Activated CD8-positive, alpha-beta T cell treated with anti-CD3 and anti-CD28 coated beads, Interleukin-2, amount 10 ng/mL, durations not matched to agents 7 days and 5 days (primary cell): ENCODE measurements at places on chromosomes 3 and 15.

DNA sequence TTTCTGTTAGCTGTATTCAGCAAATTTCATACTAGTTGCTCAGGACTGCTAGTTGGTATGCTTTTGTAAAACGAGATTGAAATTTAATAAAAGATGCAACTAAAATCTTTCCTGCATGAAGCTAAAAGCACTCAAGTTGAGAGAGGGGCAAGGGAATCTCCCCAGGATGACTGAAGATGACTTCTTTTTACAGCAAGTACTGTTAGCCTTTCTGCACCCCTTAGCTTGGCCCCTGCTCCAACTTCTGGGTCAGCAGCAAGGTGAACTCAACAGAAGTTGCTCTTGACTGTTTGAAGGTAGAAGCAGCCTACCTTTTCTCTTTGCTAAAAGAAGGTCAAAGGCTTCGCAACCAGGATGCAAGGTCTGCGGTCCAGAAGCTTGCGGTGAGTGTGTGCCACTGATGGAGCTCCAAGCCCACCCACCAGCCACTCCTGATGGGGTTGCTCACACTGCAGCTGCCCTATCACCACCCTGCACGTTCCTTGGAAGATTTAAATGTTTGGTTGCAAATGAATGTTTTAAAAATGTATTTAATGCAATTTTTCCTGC, 32.5 kb downstream of the NME9 start:
- no peak overlapping the region for H3K4me3 ChIP-seq
- no peak overlapping the region for H3K27ac ChIP-seq
- H3K4me1 ChIP-seq, result peaks cover 12% of the 10 kb centered on the region
- H3K36me3 ChIP-seq, result peaks cover 48% of the 10 kb centered on the region
- no peaks in the 10 kb centered on the region for H3K27me3 ChIP-seq

DNA sequence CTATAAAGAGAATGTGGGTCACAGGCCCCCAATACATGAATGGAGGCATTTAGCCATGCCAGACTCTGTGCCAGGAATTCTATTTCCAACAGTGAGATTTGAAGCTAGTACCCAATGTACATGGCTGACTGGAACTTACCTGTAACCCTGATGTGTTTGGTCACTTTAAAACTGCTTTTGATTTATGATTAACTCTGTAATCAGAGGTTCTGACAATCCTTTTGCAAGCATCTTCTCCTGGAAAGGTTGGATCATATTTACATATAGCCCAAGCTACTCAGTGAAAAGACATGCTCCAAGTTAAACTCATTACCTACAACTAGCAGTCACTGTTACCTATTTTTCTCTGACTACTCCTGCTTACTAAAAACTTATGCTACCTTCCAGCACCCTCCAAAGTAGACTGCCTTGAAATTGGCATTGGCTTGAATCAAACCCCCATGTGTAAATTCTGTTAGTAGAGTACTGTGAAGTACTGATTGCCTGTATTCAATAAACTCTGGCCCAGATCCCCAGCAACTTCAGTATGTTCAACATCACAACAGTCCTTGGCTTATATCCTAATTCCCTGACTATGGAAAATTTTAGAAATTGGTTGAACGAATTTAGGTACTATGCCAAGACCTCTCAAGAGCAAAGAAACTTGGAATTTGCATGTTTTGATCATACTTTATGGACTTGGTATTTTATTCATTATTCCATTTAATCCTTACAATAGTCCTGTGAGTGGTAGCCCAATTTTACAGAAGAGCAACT, 665.6 kb upstream of the NECTIN3 start:
- DNase-seq, result no peak
- H3K27me3 ChIP-seq, result no peaks in the 10 kb centered on the region
- H3K36me3 ChIP-seq, result no peaks in the 10 kb centered on the region
- H3K4me1 ChIP-seq, result no peaks in the 10 kb centered on the region
- no peak overlapping the region for H3K27ac ChIP-seq

DNA sequence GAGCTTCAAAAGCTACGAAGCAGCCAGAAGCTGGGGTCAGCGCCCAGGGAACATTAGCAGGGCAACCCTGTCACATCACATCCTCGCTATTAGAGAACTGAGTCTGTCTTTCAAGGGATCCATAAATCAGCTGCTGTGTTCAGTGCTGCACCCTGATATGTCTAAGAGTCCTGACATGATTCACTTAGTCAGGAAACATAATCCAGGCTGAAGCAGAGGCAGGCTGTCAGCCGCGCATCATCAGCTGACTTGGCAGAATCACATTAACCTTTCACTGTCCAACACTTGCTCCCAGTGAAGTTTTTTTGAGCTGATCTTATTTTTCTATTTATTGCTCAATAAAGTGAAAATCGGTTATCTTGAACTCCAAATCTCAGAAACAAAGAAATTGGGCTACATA, 23.5 kb downstream of the MYH15 start:
- H3K36me3 ChIP-seq, result no peaks in the 10 kb centered on the region
- no peak overlapping the region for H3K27ac ChIP-seq
- no peak for DNase-seq
- H3K4me3 ChIP-seq, result no peak overlapping the region
- H3K27me3 ChIP-seq, result peaks cover 9% of the 10 kb centered on the region

- H3K27ac ChIP-seq, result no peak overlapping the region
- H3K36me3 ChIP-seq, result no peaks in the 10 kb centered on the region
- no peaks in the 10 kb centered on the region for H3K27me3 ChIP-seq
Observed at GRCh38 chr3:165803471-165803870, 33.8 kb downstream of the BCHE start.

DNA sequence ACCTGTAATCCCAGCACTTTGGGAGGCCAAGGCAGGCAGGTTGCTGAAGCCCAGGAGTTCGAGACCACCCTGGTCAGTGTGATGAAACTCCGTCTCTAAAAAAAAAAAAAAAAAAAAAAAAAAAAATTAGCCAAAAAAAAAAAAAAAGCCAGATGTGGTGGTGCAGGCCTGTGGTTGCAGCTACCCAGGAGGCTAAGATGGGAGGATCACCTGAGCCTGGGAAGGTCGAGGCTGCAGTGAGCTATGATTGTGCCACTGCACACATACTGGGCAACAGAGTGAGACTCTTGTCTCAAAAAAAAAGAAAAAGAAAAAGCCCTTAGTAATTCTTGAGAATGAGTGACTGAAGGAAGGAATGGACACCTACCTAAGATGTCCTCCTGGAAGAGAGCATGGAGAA, 105.1 kb downstream of the VGLL4 start:
- H3K4me1 ChIP-seq, result no peaks in the 10 kb centered on the region
- H3K4me3 ChIP-seq, result no peak overlapping the region
- DNase-seq, result no peak
- no peaks in the 10 kb centered on the region for H3K27me3 ChIP-seq
- H3K27ac ChIP-seq, result no peak overlapping the region

GRCh38 chr15:62777671-62778070, 264.9 kb upstream of the TPM1 start:
- H3K27ac ChIP-seq, result no peak overlapping the region
- H3K36me3 ChIP-seq, result no peaks in the 10 kb centered on the region
- H3K4me1 ChIP-seq, result no peaks in the 10 kb centered on the region
- H3K27me3 ChIP-seq, result peaks cover 5% of the 10 kb centered on the region

GRCh38 chr15:77639431-77639830, 6.7 kb upstream of the LINGO1 start:
- peaks cover 7% of the 10 kb centered on the region for H3K27me3 ChIP-seq
- H3K36me3 ChIP-seq, result no peaks in the 10 kb centered on the region
- H3K4me1 ChIP-seq, result no peaks in the 10 kb centered on the region
- H3K27ac ChIP-seq, result no peak overlapping the region

DNA sequence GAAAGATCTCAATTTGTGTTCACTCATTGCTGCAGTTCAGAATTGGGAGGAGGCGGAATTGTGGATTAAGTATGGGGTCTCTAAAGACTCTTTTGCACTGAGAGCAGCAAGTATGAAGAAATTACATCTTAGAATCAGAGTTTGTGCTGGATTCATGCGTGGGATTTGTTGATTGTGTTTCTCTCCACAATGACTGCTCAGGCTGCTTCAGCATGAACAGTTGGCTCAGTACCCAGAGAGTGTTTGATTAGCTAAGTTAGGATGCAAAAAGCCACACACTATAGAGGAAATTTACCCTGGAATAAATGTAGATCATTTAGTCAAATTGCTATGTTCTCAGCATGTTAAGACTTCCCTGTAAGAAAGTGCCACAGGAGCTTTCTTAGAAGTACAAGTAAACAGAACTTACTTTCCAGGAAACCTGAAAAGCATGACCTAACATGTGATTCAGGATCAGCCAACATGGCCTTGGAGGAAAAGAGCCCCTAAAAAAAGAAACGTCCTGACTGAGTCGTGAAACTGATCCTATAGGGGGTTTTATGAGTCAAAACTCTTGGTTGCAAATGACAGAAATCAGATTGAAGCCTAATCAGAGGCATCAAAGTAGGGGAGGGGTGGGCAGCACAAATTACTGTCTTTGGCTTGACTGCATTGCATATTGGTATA, 32.6 kb downstream of the HHLA2 start:
- peak overlapping the region; percentile 70 for H3K27ac ChIP-seq
- peaks cover 52% of the 10 kb centered on the region for H3K4me1 ChIP-seq
- DNase-seq, result peak; percentile 33
- peaks cover 58% of the 10 kb centered on the region for H3K36me3 ChIP-seq
- no peaks in the 10 kb centered on the region for H3K27me3 ChIP-seq

GRCh38 chr3:16668776-16669545, 63.7 kb upstream of the DAZL start:
- peaks cover 1% of the 10 kb centered on the region for H3K27me3 ChIP-seq
- H3K36me3 ChIP-seq, result no peaks in the 10 kb centered on the region
- H3K27ac ChIP-seq, result no peak overlapping the region
- DNase-seq, result no peak

DNA sequence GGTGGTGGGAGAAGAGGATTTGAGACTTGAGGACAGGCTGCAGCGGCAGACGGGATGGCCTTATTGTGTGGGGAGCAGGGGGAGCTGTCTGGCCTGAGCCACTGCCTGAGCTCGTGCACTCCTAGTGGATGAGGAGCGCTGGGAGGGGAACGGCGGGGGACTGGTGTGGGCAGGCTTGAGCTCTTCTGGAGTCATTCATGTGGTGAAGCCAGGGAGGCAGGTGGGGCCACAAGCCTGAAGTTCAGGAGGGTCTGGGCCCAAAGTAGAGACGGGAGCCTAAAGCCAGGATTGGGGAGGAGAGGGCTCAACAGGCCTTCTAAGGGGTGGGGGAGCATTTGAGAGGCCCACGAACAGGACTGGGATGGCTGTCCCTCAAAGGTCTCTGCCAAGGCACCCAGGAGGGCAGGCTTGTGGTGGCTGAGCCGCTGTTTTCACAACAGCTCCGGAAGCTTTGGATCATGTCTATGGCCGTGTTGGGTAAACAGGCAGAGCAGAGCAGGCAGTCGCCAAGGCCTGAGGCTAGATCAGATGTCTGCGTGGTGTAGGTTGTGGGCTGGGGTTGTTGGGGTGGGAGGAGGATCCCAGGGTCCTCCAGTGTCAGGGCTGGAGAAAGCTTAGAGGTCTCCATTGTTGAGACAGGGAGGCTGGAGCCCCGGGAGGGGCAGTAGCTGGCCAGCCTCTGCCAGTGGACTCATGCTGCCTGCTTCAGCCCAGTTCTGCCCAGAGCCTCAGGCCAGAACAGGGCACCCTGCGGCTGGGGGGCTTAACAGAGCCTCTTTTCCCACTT, 8.2 kb downstream of the PRKCD start:
- H3K4me3 ChIP-seq, result no peak overlapping the region
- H3K27ac ChIP-seq, result peak overlapping the region; percentile 45
- no peaks in the 10 kb centered on the region for H3K27me3 ChIP-seq
- H3K4me1 ChIP-seq, result peaks cover 52% of the 10 kb centered on the region
- peak; percentile 44 for DNase-seq

GRCh38 chr3:56102032-56102431, 366.2 kb downstream of the ERC2 start:
- no peaks in the 10 kb centered on the region for H3K27me3 ChIP-seq
- H3K36me3 ChIP-seq, result no peaks in the 10 kb centered on the region
- H3K4me1 ChIP-seq, result no peaks in the 10 kb centered on the region
- no peak overlapping the region for H3K27ac ChIP-seq
- no peak overlapping the region for H3K4me3 ChIP-seq

- H3K4me3 ChIP-seq, result no peak overlapping the region
- DNase-seq, result peak; percentile 89
- H3K36me3 ChIP-seq, result peaks cover 22% of the 10 kb centered on the region
- no peaks in the 10 kb centered on the region for H3K27me3 ChIP-seq
Observed at GRCh38 chr3:197599089-197599765, 43.5 kb upstream of the BDH1 start.

- no peak for DNase-seq
- no peaks in the 10 kb centered on the region for H3K4me1 ChIP-seq
- H3K4me3 ChIP-seq, result no peak overlapping the region
Observed at GRCh38 chr15:79418693-79419279, 13.3 kb upstream of the MINAR1 start.

- DNase-seq, result no peak
- H3K4me3 ChIP-seq, result no peak overlapping the region
Observed at GRCh38 chr3:73855813-73856212, 231.1 kb upstream of the PDZRN3 start.

GRCh38 chr15:75770131-75770530, 57.5 kb upstream of the CSPG4 start:
- no peak for DNase-seq
- peaks cover 4% of the 10 kb centered on the region for H3K27me3 ChIP-seq
- H3K27ac ChIP-seq, result no peak overlapping the region

GRCh38 chr3:61892891-61893290, 331.5 kb downstream of the PTPRG start:
- H3K27me3 ChIP-seq, result no peaks in the 10 kb centered on the region
- peaks cover 15% of the 10 kb centered on the region for H3K4me1 ChIP-seq
- no peak overlapping the region for H3K4me3 ChIP-seq
- H3K36me3 ChIP-seq, result no peaks in the 10 kb centered on the region
- H3K27ac ChIP-seq, result no peak overlapping the region

GRCh38 chr3:72034986-72035385, 250.0 kb upstream of the PROK2 start:
- no peak for DNase-seq
- H3K27me3 ChIP-seq, result no peaks in the 10 kb centered on the region
- peaks cover 10% of the 10 kb centered on the region for H3K4me1 ChIP-seq
- no peaks in the 10 kb centered on the region for H3K36me3 ChIP-seq
- H3K27ac ChIP-seq, result no peak overlapping the region
- no peak overlapping the region for H3K4me3 ChIP-seq

DNA sequence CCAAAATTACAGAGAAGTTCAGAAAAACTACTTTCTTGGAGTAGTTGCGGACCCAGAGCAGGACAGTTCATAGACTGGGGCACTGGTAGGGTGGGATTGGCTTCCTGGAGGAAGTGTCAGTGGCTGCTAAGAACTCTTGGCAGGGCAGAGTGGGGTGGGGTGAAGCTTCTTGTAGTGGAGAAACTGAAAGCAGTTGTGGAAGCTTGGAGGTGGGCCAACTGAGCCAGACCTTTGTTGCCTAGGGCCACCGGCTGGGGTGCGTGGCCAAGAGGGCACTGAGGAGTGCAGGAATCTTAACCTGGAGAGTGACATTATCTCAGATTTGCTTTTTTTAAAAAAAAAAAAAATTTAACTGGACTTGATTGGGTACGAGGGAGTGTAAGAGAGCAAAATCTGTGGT, 3.1 kb downstream of the KAT2B start:
- H3K4me1 ChIP-seq, result peaks cover 69% of the 10 kb centered on the region
- peak overlapping the region; percentile 97 for H3K4me3 ChIP-seq
- no peaks in the 10 kb centered on the region for H3K27me3 ChIP-seq
- peak overlapping the region; percentile 89 for H3K27ac ChIP-seq
- peak; percentile 70 for DNase-seq
- H3K36me3 ChIP-seq, result peaks cover 57% of the 10 kb centered on the region

- H3K36me3 ChIP-seq, result peaks cover 2% of the 10 kb centered on the region
- peak overlapping the region; percentile 82 for H3K27ac ChIP-seq
- peak overlapping the region; percentile 23 for H3K4me3 ChIP-seq
- H3K27me3 ChIP-seq, result no peaks in the 10 kb centered on the region
- peaks cover 69% of the 10 kb centered on the region for H3K4me1 ChIP-seq
- DNase-seq, result peak; percentile 53
Observed at GRCh38 chr15:50879016-50879617, 29.4 kb upstream of the AP4E1 start.
